ENCODE measurements at places on chromosomes 12 and 14.

DNA sequence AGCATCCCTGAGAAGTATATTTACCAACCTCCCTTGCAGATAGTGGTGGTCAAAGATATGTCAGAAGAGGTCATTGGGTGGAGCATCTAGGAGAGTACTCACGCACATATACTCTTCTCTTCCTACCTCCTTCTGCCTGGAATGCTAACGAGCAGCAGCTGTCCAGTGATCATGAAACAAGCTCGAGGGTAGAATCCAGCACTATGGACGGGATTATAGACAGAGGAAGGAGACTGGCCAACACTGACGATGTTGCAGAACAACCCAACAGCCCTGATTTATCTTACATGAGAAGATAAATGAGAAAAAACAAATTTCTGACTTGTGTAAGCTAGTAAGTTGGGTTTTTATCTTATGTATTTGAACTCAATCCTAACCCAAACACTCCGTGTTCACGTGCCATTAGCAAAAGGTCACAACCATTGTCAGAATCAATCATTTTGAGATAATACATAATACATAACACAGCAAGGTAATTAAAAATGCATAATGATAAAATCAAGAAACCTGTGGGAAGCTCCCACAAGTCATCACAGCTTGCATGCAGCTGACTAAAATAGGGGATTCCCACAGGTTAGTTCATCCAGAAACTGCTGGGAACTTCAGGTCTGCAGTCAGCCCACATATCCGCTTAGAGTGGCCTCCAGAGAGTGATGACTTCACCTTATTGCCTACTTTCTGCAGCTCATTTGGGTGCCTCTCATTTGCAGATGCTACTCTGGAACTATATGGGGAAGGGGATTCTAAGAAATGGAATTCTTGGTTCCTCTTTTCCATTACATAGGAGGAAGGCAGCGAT, 36.3 kb upstream of the STK38L start:
- no peak for DNase-seq

DNA sequence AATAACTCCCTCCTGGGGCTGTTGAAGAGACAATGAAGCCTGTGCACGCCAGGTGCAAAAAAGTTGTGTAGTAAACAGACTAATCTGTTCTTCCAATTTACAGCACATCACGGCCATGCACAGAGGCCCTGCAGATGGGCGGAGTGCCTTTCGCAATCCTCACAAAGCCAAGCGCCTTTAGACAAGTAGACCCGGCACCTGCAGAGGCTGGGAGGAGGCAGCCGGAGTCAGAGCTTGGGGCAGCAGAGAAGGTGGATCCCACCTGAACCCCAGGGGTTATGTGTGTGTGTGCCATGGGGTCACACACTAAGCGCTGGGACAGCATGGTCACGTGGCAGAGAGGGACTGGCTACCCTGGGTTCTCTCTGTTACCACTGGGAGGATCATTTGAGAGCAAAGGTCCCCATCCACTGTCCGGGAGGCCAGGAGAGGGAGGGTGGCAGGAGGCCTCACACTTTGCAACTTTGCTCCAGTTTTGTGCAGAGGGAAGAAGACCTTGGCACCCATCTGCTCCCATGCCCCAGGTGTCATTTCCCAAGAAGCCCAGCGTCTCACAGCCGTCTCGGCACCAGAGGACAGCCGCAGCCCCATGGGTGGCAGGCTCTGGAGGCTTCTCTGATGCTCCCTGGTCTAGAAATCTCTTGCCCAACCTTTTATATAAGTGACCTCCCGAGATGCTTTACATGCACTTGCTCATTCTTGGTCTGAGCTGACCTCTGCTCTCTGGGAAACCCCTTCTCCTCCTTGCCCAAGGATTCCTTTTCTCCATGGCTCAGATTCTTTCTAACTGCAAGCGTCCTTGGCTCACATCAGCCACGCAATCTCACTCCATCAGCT, 80.0 kb upstream of the DICER1 start:
- no peak for DNase-seq

DNA sequence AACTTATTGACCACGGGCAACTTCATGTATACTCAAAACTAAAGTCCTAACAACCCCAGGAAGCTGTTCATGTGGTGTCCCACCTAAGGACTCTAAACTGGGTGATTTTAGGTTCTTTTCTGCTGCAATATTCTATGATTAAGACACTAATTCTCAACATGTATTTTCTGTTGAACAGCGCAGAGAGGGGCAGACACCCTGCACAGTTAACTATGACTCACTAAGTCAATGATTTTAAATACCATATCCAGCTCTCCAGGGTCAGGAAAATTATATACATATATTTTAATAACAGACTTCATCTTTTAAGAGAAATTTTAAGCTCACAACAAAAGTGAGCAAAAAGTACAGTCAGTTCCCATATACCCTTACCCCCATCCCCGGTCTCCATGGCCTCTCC, 85.0 kb downstream of the FOXN3 start:
- DNase-seq = no peak

DNA sequence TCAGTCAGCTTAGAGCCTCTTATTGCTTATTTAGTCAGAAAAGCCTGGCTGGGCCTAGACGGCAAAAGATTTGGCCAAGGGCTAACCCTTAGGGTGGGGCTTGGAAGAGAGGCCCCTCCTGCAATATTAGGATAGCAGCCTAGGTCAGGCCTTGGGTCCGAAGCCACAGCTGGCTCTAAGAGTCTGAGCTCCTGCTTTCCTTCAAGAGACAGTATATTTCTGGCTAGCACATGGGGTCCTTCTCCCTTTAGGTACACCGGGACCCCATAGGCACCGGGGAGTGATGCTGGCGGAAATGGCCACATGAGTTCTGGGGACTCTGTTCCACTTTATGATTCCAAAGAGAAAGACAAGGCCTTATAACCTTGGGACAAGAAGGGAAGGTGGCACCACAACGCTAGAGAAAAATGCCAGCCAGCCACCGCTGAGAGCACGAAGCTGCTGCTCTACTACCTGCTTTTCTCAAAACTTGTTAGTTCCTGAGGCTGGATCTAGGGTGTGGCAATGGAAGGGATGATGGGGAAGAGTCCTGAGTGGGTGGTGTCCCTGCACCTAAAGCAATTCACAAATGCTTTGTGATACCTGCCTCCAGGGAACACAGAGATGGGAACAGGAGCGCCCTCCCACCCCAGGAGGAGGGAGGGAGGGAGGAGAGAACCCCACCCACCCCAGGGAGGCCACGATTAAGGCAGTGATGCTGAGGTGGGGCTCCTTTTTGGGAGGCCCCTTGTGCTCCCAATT, 3.1 kb upstream of the AVIL start:
- DNase-seq = no peak

DNA sequence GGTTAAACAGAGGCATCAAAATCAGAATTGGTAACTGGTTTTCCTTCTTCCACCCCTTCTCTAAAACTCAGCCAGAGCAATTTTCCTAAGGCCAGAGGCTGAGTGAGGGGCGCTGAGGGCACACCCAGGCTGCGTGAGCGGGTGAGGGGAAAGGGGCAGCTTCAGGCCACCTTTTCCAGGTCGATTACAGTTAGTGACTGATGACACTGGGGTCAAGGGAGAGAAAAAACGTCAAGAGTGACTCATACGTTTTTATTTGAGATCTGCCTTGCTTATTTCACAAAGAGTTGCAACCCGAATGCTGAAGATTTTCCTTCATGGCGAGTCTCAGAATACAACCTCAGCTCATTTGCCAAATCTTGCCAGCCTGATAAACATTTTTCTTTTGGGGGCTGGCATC, 46.7 kb upstream of the EVL start:
- no peak for DNase-seq

- DNase-seq = no peak
Measured at GRCh38 chr12:26736563-26737486, 96.2 kb downstream of the ITPR2 start.

- no peak for DNase-seq
Measured at GRCh38 chr12:15928346-15928745, 17.2 kb downstream of the DERA start.

DNA sequence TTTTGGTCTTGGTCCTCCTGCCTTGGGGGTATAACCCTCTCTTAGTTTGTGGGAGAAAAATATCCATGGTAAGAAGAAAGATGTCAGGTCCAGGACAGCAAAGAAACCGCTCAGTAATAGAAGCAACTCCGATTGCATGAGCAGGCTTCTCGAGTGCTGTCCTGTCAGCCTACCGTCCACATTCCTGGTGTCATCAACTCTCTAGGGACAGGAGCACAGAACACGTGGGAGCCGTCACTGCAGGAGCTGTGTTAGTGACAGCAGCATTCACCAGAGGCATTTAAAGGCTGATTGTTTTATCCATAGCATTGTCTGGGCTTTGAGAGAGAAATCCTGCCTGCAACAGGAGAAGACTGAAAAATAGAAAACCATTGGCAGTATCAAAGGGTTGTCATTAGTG, 244.2 kb downstream of the CACNA1C start:
- DNase-seq = no peak

DNA sequence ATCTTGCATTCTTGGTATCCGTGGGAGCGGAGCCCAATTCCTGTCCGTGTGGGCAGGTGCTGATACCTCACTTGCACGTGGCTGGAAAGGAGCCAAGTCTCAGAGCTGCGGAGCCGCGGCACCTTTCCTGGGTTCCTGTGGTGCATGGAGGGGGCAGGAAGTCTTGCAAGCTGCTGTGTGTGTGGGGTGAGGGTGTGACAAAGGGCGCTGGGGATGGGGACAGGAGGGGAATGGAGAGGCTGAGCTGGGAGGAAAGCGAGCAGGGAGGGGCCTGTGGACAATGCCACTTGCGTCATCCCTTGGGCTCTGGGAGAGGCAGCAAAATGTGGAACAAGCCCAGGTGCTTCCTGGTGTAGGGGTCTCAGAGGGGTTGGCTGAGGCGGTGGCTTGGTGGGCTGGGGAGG, 86.7 kb downstream of the CALM1 start:
- DNase-seq = no peak

GRCh38 chr12:110179291-110179690, 55.1 kb downstream of the IFT81 start:
- DNase-seq = no peak

GRCh38 chr12:104490850-104491249, 34.1 kb downstream of the CHST11 start:
- no peak for DNase-seq

DNA sequence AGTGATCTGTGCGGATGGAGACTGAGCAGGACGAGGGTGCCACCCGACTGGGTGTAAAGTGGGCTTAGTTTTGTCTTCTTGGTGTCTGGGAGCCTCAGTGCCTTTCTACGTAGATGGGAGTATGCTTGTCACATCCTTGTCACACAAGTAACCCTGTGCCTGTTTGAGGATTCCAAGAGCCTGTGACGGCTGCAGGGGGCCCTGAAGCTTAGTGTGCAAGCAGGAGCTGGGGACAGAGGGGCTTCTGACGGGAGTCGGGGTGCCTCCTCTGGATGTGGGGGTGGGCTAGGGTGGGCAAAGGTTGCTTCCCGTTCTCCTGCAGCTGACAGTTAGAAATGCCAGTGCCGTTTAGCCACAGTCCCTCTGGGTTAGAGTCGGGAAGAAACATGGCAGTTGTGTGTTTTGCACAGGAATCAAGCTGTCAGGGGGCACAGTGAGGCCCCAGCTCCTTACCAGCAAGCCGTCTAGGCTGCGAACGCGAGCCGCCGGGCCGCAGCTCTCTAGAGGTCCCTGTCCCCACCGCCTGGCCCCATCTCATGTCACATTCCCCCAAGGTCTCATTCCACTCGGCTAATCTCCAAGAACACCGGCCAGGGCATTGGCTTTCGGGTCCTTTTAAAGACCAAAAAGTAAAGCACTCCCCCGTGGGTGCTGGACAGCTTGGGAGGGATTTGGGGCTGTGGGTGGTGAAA, 7.0 kb downstream of the RTL1 start:
- no peak for DNase-seq

DNA sequence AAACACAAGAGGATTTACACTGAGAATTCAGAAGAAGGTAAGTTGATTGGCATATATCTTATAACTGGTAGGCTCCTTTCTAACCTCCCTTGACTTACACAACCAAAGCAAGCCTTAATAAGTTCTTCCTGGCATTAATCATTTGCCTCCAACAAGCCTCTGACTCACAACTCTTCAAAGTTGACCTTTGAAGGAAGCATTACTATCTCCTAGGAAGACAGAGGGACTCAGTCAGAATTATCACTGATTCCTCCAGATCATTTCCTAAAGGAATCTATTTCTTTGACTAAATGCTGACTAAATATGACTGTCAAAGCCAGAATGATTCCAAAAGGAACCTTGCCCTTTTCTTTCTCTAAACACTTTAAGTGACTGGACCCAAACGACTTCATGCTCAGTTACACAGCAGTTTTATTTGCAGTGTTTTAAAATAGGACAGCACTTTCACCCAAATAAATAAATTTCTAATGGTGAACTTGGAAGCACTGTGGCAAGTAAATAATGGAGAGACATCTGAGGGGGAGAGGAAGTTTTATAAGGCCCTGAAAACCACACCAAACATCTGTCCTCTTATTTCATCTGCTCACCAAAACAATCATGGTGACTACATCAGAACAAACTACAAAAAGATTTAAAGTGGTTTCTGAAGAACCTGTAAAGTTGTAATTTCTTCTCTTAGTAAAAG, 128.2 kb downstream of the KLHL28 start:
- DNase-seq = no peak

- no peak for DNase-seq
Measured at GRCh38 chr12:93589081-93589480, 16.6 kb downstream of the SOCS2 start.

GRCh38 chr12:94230357-94230905, 82.1 kb downstream of the PLXNC1 start:
- DNase-seq = no peak

All from hypothalamus (tissue), 51 donors.